ENCODE measurements at places on chromosomes 2 and 18. TPM values are rescaled to one million over a fixed set of nuclear protein-coding genes. Genes with fewer than 3 reads are reported as not detected.

- no peak within 1 kb of the TSS for H3K27ac ChIP-seq
- DNase-seq: peak; percentile 32
- peaks cover 16% of the 10 kb centered on the region for H3K4me1 ChIP-seq
- H3K27me3 ChIP-seq: peaks cover 9% of the 10 kb centered on the region
- no peaks in the 10 kb centered on the region for H3K36me3 ChIP-seq
Measured at GRCh38 chr2:20224716-20225293, at the start of gene SDC1. Gene SDC1 (minus strand): TSS chr2:20225130. CDS start chr2:20224867, 263 bp downstream.

- no peaks in the 10 kb centered on the region for H3K27me3 ChIP-seq
- no peak overlapping the region for H3K27ac ChIP-seq
- no peak overlapping the region for H3K4me3 ChIP-seq
- H3K36me3 ChIP-seq: no peaks in the 10 kb centered on the region
- H3K4me1 ChIP-seq: no peaks in the 10 kb centered on the region
- DNase-seq: peak; percentile 18
Measured at GRCh38 chr2:211455216-211455841, 898.9 kb downstream of the CPS1 start.

- DNase-seq: peak; percentile 68
Measured at GRCh38 chr18:56575819-56576663, 62.4 kb downstream of the TXNL1 start.

UGT1A8 gene
- not detected for total RNA-seq

TNFRSF11A gene
- total RNA-seq: 0.41 TPM

DNA sequence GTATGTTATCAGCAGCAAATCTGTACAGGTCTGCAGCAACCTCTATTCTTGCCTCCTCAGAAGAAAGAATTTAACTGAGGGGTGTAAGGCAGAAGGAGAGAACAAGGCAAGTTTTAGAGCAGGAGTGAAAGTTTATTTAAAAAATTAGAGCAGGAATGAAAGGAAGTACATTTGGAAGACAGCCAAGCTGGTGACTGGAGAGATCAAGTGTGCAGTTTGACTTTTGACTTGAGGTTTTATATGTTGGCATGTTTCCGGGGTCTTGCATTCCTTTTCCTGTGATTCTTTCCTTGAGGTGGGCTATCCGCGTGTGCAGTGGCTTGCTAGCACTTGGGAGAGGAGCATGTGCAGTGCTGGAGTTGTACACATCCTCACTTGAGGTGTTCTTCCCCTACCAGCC is 16.5 kb upstream of the CERS6 start:
- no peaks in the 10 kb centered on the region for H3K36me3 ChIP-seq
- H3K27ac ChIP-seq: no peak overlapping the region
- DNase-seq: no peak

DNA sequence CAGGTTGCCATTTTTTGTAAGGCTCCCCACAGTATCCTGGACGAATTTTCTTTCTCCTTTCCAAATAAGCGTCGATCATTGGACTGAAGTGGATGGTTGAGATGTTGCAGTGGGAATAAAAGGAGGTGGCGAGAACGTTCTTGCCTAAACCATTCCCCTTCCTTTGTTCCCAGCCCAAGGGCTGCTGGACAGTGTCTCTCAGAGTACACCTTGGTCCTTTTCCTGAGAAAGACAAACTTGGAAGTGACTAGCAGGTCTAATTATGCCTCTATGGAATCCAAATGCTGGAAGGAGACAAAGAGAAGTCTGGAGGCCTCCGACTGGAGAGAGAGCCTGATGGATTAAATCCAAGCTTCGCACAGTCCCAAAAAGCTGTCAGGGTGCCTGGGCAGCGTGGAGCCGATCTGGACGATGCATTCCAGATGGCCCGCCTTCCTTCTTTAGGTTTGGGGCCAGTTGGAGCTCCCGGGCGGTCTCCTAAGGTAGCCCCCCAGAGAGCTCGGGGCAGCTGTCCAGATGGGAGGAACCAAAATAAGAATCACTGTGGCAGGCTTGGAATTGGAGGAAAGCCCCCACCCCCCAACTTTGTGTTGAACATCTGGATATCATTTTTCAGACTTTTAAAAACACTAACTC is 186.8 kb downstream of the TMEM247 start:
- no peak overlapping the region for H3K4me3 ChIP-seq
- DNase-seq: no peak
- H3K27me3 ChIP-seq: no peaks in the 10 kb centered on the region
- H3K27ac ChIP-seq: no peak overlapping the region
- no peaks in the 10 kb centered on the region for H3K36me3 ChIP-seq

PFN4 gene
- total RNA-seq: 0.66 TPM

DNA sequence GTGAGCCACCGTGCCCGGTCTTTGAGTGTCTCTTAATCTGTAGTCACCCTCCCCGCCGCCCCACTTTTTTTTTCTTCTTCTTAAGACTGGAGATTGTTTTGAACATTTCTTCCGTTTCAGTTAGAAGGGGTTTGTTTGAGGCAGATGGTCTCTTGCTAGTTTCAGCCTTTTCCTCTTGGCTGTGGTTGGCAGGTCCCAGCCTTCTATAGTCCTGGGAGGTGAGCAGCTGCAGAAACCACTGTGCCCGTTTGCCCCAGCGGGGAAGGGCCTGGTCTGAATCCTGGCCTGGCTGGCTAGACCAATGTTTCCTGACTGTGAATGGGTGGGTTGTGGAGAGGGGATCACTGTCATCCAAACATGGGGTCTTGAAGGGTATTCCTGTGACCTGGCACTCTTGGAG is 30.1 kb upstream of the MCFD2 start:
- H3K27ac ChIP-seq: peak overlapping the region; percentile 13
- no peak for DNase-seq
- no peaks in the 10 kb centered on the region for H3K27me3 ChIP-seq
- no peak overlapping the region for H3K4me3 ChIP-seq
- peaks cover 39% of the 10 kb centered on the region for H3K36me3 ChIP-seq

AFG3L2 gene
- total RNA-seq: 40.7 TPM

- DNase-seq: no peak
- no peaks in the 10 kb centered on the region for H3K4me1 ChIP-seq
- no peaks in the 10 kb centered on the region for H3K27me3 ChIP-seq
- H3K27ac ChIP-seq: no peak overlapping the region
- H3K36me3 ChIP-seq: no peaks in the 10 kb centered on the region
Measured at GRCh38 chr2:188414411-188414810, 122.7 kb downstream of the GULP1 start.

- no peaks in the 10 kb centered on the region for H3K4me1 ChIP-seq
- no peak overlapping the region for H3K4me3 ChIP-seq
- no peak overlapping the region for H3K27ac ChIP-seq
- no peaks in the 10 kb centered on the region for H3K36me3 ChIP-seq
Measured at GRCh38 chr18:42632801-42633200, 482.7 kb downstream of the RIT2 start.

DNA sequence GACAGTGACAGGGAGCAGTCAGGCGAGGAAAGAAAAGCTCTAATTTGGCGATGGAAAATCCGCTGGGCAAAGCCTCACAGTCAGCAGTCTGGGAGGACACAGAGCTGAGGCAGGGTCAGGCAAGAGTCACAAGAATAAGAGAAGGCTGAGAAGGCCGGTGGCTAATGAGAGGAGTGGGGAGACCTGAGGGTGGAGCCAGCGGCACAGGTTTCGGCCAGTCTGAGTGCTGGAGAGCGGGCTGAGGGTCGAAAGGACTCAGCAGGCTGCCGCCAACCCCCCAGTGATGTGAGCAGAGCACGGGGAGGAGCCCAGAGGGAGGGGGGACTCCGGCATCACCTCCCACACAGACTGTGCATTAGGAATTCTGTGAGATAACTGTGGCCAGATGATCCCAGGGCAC is 500.6 kb upstream of the MYT1L start:
- no peak for DNase-seq
- no peak overlapping the region for H3K4me3 ChIP-seq
- no peaks in the 10 kb centered on the region for H3K27me3 ChIP-seq
- H3K36me3 ChIP-seq: no peaks in the 10 kb centered on the region
- no peaks in the 10 kb centered on the region for H3K4me1 ChIP-seq

CCL20 gene
- total RNA-seq: not detected

NRP2 gene
- total RNA-seq: 6.8 TPM

MARCO gene
- total RNA-seq: not detected

GRCh38 chr2:142681952-142682351 is 195.5 kb upstream of the KYNU start:
- H3K4me1 ChIP-seq: no peaks in the 10 kb centered on the region
- H3K27ac ChIP-seq: no peak overlapping the region
- H3K27me3 ChIP-seq: no peaks in the 10 kb centered on the region
- no peak overlapping the region for H3K4me3 ChIP-seq
- H3K36me3 ChIP-seq: no peaks in the 10 kb centered on the region

- H3K36me3 ChIP-seq: no peaks in the 10 kb centered on the region
- no peak for DNase-seq
- no peaks in the 10 kb centered on the region for H3K27me3 ChIP-seq
- no peaks in the 10 kb centered on the region for H3K4me1 ChIP-seq
- H3K27ac ChIP-seq: no peak overlapping the region
- no peak overlapping the region for H3K4me3 ChIP-seq
Measured at GRCh38 chr18:40159141-40160017, 1795.7 kb upstream of the PIK3C3 start.

CYS1 gene
- total RNA-seq: not detected

DNA sequence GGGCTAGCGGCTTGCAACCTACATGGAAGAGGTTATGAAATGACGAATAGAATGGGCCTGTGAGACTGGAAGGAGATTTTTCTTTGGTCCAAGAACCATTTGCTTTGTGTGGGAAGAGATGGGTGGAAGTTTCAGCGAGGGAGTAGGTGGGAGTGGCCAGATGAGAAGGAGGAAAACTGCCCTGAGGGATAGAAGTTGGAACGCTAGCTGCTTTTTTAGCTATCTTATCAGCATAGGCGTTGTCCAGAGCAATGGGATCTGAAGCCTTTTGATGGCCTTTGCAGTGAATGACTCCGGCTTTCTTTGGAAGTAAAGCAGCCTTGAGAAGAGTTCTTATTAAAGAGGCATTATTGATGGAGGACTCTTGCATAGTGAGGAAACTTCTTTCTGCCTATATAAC is 52.4 kb downstream of the SPTBN1 start:
- no peak overlapping the region for H3K4me3 ChIP-seq
- no peaks in the 10 kb centered on the region for H3K4me1 ChIP-seq
- no peak for DNase-seq
- H3K27ac ChIP-seq: no peak overlapping the region
- no peaks in the 10 kb centered on the region for H3K36me3 ChIP-seq

MLPH gene
- not detected for total RNA-seq

RIT2 gene
- not detected for total RNA-seq

DNA sequence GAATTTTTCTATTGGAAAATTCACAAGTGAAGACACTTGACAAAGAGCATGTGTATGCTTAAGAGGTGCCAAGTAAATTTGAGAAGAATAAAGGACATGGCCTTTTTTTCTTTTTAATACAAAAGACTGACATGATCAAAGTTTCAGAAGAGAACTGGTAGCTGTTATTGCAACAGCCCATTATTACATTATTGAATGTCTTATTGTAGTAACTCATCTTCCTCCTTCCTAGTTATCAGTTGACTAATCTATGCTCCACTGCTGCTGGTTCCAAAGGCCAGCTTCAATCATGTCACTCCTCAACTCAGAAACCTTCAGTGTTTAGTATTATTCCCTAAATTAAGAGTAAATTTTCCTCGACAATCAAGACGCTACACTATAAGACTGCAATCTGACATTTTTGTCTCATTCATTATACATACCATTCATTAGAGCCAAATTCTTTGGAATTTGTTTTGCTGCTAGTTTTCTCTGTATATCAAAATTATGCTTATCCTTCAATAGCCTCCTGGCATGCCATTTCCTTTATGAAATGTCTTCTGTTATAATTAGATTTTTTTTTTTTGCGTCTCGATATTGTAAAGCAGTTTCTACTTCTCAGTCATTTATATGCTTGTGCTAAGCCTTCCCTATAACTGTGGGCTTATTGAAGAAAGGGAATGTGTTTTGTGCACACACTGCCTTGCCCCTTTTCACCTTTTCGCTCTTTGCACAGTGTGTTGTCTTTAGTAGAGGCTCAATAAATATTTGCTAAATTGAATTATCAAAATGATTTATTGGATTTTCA is 27.9 kb downstream of the ITGA4 start:
- DNase-seq: no peak
- no peaks in the 10 kb centered on the region for H3K4me1 ChIP-seq
- no peaks in the 10 kb centered on the region for H3K27me3 ChIP-seq
- peaks cover 23% of the 10 kb centered on the region for H3K36me3 ChIP-seq

- no peak for DNase-seq
- H3K4me1 ChIP-seq: no peaks in the 10 kb centered on the region
- H3K27me3 ChIP-seq: no peaks in the 10 kb centered on the region
- no peak overlapping the region for H3K4me3 ChIP-seq
- H3K27ac ChIP-seq: no peak overlapping the region
- H3K36me3 ChIP-seq: no peaks in the 10 kb centered on the region
Measured at GRCh38 chr2:111975819-111976218, 77.4 kb downstream of the MERTK start.

ARL5A gene
- 54.1 TPM for total RNA-seq

DNA sequence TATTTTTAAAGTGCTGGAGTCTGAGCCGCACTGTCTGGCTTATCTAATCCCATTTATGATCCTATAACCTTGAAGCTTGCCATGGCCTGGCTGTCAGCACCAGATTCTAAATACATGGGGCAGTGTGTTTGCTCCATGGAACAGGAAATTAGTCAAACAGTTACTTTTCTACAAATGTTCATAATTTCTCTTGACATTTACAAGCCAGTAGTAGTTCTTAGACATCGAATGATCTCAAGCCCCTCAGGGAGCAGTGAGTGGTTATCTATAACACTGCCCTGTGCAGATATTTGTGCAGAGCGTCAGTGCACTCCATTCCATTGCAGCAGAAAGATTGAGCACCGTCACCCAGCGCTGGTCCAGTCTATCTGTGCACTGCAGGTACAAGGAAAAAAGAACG is 205.2 kb downstream of the AGPS start:
- no peak for DNase-seq
- no peak overlapping the region for H3K4me3 ChIP-seq
- H3K27me3 ChIP-seq: peaks cover 3% of the 10 kb centered on the region
- H3K36me3 ChIP-seq: no peaks in the 10 kb centered on the region
- H3K27ac ChIP-seq: no peak overlapping the region

- no peak for DNase-seq
- no peak overlapping the region for H3K27ac ChIP-seq
- peaks cover 11% of the 10 kb centered on the region for H3K4me1 ChIP-seq
- peaks cover 43% of the 10 kb centered on the region for H3K27me3 ChIP-seq
- no peak overlapping the region for H3K4me3 ChIP-seq
Measured at GRCh38 chr2:160491911-160492371, 1.7 kb downstream of the RBMS1 start.

- no peaks in the 10 kb centered on the region for H3K36me3 ChIP-seq
- H3K27ac ChIP-seq: no peak overlapping the region
- peaks cover 43% of the 10 kb centered on the region for H3K4me1 ChIP-seq
- DNase-seq: peak; percentile 21
Measured at GRCh38 chr2:16958266-16958665, 292.6 kb upstream of the CYRIA start.
